ENCODE measurements at places on chromosomes 16 and 17.

DNA sequence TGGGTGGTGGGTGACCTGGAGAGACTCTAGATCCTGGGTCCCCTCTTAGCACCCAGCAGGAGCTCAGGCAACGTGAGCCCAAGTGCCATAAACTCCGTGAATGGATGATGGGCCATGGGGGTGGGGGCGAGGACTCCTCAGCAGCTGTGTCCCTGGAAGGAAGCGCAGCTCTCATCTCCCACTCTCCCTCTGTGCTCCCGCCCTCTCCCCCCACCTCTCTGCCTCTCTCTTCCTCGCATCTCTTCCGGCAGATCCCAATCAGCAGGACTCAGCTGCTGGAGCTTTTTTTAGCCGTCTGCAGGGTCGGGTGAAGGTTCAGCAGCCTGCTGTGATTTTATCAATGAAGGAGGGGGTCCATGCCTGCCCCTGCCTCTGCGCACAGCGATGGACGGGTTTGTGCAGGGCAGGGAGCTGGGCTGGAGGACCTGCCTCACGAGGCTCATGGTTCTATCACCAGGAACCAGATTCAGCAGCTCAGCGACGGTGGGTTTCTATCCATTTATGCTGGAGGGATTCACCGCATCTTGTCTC, 8.3 kb downstream of the CCR7 start:
- DNase-seq, result no peak

DNA sequence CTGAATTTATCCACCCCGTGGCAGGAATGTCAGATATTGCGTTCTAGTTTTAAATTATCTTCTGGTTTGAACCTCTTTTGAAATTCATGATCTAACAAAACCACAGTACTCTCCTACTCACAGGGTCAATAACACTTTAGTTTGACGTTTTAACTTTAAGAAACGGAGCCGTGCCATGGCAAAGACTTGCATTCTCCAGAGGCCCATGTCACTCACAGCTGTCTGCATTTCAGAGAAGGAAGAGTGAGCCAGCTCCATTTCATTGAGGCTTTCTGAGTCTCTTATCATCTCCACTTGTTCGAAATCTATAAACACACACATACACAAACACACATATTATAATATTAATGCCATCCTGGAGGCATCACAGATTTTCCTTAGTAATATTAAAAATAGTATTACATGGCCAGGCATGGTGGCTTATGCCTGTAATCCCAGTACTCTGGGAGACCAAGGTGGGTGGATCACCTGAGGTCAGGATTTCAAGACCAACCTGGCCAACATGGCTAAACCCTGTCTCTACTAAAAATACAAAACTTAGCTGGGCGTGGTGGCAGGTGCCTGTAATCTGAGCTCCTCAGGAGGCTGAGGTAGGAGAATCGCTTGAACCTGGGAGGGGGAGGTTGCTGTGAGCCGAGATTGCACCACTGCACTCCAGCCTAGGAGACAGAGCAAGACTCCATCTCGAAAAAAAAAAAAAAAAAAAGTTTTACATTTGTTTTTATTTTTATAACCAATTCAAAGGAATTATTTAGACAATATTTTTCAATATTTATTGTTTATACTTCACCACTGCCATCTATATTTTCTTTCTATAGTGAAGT, 35.6 kb downstream of the ABCA6 start:
- DNase-seq, result no peak

DNA sequence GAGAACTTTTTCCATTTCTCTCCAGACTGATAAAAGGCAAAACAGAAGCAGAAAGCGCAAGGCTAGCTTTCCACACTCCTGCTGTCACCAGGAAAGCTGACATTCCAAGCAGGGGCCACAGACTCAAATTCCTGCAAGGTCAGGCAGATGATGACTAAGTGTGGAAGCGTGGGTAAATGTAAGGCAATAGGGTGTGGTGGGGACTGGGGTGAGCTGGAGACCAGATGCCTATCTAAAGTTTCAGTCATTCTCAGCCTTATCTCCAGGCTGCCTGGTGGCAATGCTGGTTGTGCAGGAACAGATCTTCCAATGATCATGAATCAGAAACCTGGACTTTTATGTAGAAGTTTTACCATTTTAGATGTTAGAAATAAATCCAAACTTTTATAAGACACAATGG, 224.1 kb downstream of the GSG1L start:
- no peak for DNase-seq

DNA sequence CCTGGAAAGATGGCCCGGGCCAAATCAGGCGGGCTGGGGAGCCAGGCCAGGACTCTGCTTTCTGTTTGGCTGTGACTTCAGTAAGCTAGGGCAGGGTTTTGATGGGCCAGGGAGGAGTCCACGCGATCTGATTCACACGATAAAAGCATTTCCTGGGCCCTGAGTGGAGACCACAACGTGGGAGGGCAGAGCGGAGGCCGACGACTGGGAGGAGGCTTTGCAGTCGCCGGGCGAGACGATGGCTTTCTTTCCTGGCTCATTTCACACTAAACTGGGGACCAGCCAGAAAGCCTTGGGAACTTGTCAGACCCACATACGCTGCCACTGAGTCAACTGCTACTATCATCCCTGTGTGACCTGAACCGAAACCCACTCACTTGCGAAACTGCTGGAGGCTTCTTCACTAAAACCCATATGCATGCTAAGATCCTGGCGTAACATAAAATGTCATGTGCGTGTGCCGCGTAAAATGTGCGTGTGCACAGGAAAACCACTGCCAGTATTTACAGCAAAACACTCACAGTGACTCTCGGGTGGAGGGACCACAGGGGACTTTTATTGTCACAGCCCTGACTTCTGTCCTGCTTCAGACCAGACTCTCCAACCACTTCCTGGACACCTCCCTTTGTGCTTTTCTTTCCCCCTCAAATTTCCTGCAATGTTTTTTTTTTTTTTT, 14.2 kb upstream of the RHBDF2 start:
- DNase-seq, result peak; percentile 98

GRCh38 chr17:30278032-30278431, 13.7 kb downstream of the BLMH start:
- DNase-seq, result no peak
